EL (cell line): ENCODE measurements at places on chromosomes 6 and 20.

GRCh38 chr6:170187669-170188566 is 103.0 kb downstream of the DLL1 start:
- DNase-seq = no peak

DNA sequence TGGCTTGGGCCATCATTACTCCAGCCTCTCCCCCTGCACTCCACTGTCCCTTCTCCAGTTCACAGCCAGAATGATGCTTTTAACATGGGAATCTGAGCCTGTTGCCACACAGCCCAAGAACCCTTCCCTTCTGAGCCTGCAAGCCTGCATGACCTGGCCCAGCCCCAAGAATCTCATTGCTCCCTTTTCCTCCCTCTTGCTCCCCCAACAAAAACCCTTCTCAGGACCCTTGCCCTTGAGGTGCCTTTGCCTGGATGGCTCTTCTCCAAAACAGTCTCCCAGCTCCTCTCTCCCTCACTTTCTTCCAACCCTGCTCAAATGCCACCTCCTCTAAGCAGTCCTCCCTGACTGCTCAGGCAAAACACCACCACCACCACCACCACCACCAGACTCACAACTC is 157.2 kb downstream of the ANKRD60 start:
- DNase-seq = no peak

DNA sequence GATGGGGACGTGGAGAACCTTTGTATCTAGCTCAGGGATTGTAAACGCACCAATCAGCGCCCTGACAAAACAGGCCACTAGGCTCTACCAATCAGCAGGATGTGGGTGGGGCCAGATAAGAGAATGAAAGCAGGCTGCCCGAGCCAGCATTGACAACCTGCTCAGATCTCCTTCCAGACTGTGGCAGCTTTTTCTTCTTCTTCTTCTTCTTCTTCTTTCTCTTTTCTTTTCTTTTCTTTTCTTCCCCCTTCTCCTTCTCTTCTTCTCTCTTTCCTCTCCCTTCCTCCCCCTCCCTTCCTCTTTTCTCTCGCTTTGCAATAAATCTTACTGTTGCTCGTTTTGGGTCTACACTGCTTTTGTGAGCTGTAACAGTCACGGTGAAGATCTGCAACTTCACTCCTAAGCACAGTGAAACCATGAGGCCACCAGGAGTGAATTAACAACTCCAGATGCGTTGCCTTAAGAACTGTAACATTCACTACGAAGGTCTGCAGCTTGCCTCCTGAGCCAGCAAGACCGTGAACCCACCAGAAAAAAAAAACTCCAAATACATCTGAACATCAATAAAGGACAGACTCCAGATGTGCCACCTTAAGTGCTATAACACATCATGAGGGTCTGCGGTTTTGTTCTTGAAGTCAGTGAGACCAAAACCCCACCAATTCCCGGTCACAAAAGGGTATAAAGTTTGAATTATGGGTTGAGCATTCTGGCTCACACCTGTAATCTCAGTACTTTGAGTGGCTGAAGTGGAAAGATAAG is 19.6 kb upstream of the SERPINB1 start:
- DNase-seq = no peak

DNA sequence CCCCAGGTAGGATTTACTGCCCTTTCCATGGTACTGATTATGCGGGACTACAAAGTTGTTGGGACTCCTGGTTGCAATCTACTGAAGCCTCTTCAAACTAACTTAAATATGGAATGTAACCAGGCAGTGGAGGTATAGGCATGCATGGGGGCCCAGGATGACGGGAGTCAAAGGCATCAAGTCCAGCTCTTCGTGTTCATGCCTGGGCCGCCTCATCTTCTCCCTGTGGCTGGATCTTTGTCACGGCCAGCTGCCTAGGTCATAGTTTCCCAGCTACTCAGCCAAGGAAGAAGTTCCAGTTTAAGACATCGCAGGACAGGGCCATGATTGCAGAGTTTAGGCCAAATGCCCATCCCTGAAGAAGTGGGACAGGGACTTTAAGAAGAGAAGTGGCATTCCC is 20.5 kb downstream of the LYRM2 start:
- no peak for DNase-seq

DNA sequence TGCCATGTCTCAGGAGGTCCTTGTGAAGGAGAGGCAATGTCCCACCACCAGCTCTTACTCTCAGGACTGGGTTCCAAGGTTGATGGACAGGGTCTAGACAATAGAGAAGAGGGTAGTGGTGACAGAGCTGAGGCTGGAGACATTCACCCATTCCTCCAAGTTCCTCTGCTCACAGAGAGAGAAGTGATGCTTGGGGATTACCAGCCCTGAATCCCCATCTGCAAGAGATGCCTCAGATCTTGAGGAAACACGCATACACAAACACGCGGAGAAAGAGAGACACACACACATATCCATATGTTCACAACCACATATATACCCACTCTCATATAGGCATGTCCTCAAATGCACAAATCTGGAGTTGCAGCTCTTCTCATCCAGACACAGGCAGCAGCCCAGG is 15.2 kb upstream of the CD83 start:
- DNase-seq = no peak

- DNase-seq = peak; percentile 41
Observed at GRCh38 chr6:134176264-134176975, 124.0 kb upstream of the SLC2A12 start.

GRCh38 chr6:43992783-43993644 is 134.2 kb downstream of the MRPL14 start:
- DNase-seq = no peak

- DNase-seq = no peak
Observed at GRCh38 chr6:45577836-45578504, 200.2 kb upstream of the SUPT3H start.

DNA sequence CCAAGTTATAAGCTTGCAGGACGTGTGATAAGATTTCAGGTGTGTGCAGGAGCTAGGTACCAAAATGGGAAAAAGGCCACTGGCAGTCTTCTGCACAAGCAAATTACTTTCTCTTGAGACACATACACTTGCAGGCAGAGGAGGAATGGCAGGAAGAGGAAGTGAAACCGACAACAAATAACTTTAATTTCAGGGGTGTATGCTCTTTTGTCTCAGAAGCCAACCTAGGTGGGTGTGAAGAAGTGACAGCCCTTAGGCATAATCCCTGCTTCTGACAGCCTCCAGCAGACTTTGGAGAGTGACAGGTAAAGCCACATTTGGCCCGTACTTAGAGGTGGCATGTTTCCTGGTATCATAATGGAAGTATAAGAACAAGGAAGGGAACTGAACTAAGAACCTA is 118.8 kb upstream of the TRAF3IP2 start:
- no peak for DNase-seq
